ENCODE measurements at places on chromosomes 1 and 21. TPM values are rescaled to one million over a fixed set of nuclear protein-coding genes. Genes with fewer than 3 reads are reported as not detected.

Gene LRRC7
- total RNA-seq: not detected

Gene AMPD1
- not detected for total RNA-seq

Gene C1QA
- not detected for total RNA-seq

DNA sequence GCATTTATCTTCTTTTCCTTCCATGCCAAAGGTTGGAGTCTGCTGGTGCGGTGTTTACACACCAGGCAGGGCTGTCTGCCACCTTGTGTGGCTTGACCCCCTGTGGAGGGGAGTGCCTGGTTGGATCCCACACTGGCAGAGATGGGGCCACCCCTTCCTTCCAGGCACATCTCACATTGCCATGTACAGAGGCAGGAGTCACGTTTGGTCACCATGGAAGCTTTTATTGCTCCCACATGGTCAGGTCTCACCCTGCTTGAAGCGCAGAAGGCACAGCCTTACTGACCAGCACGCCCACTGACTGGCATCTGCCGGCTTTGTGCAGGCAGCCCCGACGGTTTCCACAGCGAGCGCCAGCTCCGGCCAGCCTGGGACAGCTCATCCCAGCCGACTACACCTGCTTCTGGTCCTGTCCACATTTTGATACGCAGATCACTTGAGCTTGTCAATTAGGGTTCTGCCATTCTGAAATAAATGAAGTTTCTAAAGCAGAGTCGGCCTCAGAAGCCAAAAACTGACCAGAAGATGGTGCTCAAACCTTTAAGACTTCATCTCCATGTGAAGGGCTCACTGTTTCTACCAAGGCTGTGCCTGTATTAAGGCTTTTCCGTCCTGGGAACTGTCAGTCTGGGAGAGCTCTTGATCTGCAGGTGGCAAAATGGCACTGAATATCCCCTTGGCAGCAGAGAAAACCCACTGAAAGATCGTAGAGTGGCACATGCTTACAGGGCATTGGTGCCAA is 35.6 kb upstream of the EPHA8 start:
- peak; percentile 10 for DNase-seq

DNA sequence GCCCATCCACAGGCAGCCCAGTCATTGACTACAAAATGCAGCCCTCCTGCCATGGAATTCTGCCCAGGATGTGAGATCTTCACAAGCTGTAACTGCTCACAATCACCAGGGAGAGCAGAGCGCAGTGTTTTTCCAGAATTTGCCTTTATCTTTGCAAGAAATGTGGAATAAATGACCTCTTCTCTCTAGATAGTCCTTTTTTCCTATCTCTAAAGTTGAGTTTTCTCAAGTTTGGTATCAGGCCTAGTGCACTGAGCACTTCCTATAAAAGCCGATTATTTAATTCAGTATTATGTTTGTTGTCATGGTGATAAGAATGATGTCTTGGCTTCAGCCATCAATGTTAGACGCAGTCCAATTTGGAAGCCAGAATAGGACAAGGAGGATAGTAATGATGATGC is 246.9 kb upstream of the IRF2BP2 start:
- DNase-seq: peak; percentile 49

Gene SLC35F3
- not detected for total RNA-seq

Gene HES2
- total RNA-seq: 0.09 TPM

DNA sequence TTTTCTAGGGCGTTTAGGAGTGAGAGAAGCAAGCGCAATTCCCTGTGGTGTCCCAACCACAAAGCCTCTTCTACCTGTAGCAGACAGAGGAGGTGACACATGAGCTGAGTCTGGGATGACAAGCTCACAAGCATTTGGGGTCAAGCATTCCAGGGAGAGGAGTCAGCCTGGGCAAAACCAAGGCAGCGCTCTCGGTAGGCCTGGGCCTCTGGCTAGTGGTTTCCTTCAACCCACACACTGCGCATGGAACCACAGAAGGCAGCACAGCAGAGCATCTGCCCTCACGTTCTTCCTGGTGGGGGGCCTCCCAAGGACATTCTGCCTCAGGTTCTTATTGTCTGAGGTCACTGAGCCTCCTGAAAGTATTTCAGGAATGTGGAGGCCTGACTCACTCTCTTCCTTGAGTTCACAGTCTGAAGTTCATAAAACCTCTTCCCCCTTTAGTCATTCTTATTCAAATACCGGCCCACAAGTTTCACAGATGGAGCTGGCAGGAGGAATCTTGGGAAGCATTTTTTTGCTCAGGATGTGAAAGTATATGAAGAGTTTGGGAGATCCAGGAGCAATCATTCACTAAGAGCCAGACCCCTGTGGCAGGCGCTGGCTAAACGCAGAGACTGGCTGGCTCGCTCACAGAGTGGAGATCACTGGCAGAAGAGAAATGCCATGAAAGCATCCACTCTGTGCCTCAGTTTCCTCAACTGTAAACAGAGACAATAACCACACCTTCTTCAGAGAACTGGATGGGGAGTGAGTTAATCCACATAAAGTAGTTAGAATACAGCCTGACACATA is 26.8 kb downstream of the CCN1 start:
- peak; percentile 98 for DNase-seq

GRCh38 chr1:150554086-150554452 is 4.9 kb downstream of the ADAMTSL4 start:
- DNase-seq: no peak

DNA sequence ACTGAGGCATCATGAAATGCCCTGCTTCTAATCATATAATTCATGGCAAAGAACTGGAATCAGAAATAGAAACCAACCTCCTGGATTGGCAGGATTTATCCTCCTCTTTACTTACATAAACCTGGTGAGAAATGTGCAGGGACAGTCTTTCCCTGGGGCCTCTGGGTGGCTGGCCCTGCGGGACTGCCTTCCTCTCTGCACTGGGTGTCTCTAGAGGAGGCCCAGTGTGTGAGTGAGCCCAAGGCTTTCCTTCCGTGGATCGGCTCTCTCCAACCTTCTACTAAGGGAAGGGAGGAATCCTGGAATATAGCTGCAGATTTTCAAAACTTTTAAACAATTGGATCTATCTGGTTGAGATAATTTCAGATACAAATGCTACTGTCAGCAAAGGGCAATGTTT is 11.4 kb upstream of the ATP1A1 start:
- DNase-seq: no peak

GRCh38 chr1:222728746-222729145 is 8.3 kb upstream of the FAM177B start:
- DNase-seq: no peak

- peak; percentile 99 for DNase-seq
Observed at GRCh38 chr1:64039390-64039926, 164.0 kb upstream of the UBE2U start.

Data from fibroblast of the aortic adventitia (primary cell).